ENCODE measurements at places on chromosomes 5 and 9.

- no peak for DNase-seq
Observed at GRCh38 chr9:73165911-73166310, 14.2 kb downstream of the ANXA1 start.

DNA sequence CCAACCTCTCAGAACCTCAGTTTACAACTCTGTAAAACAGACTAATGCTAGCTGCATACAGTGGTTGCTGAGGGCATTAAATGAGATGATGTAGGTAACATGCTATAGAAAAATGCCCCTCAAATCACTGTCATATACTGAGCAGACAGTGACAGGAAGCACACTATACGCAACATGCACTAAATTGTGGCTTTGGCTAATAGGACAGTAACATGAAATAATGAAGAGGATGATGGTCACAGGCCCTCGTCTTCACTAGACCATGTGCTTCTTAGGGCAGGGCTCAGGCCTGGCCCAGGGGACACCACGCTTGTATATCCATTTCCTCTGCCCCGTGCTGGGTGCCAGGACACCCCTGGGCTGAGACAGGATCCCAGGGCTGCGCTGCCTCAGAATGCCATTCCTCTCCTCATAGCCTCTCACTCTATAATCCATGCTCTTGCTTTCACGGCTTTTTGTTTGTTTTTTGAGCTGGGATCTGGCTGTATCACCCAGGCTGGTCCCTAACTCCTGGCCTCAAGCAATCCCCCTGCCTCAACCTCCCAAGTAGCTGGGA, 18.9 kb downstream of the CSF1R start:
- no peak for DNase-seq

GRCh38 chr9:108783326-108783725, 72.5 kb downstream of the ACTL7B start:
- no peak for DNase-seq

DNA sequence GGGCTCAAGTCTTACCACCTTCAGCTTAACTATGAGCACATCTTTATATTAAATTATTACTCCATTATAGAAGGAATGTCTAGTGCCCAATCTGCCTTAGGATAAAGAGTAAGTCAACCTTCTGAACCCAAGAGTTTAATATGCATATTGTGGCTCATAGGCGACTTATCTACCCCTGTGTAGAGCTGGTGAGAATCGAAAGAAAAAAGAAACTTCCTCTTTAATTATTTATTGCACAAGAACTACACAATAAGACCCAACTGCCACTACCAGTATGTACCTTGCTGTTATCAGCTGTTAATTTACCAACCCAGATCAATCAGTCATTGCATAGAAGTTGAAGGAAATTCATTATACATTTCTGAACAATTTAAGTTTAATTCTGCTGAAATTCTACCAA, 329.1 kb upstream of the SLC24A2 start:
- DNase-seq: no peak

DNA sequence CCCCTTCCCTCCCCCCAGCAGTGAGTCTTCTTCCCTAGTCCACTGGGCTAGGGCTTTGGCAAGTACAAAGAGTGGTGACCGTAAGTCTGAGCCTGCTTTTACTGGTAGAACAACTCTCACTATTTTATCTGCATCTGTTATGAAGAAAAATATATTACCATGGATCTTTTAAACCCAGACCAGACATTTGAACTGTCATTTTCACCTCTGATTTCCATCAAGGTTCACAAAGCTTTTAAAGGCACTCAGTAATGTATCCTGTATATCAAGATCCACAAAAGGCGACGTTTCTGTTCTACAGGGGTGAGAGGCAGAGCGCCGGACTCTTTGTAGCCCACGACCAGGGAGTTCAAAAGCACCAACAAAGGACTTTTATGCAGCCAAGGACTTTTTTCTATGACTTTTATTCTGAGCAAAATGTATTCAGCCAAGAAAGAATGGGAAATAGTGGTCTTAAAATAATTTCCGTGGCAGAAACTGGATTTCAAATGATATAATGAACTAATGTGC, 388.3 kb downstream of the ANXA1 start:
- DNase-seq: no peak

DNA sequence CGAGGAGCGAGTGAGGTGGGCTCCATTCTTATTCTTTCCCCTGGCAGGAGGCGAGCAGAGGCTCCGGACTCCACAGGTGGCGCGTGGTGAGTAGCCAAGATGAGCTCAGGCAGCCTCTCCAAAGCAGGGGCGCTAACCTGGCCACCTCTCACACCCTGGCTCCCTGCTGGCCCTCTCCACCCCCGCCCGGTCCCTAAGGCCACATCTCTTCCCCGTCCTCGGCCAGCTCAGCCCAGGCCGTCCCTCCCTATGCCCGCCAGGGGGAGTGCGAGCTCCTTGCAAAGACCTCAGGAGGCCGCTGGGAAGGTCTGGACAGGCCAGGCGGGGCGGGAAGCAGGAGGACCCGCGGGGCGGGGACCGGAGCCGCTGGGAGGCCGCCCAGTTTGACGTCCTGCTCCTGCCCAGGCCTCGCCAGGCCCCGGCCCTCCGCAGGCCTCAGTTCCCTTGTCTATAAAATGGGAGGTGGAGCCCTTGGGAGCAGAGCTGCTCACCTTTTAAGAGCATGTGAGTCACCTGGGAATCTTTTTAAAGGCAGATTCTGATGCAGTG, 46.3 kb upstream of the GGTA1 start:
- DNase-seq: peak; percentile 25

- DNase-seq: no peak
Observed at GRCh38 chr5:62783374-62784057, 204.9 kb downstream of the LRRC70 start.

DNA sequence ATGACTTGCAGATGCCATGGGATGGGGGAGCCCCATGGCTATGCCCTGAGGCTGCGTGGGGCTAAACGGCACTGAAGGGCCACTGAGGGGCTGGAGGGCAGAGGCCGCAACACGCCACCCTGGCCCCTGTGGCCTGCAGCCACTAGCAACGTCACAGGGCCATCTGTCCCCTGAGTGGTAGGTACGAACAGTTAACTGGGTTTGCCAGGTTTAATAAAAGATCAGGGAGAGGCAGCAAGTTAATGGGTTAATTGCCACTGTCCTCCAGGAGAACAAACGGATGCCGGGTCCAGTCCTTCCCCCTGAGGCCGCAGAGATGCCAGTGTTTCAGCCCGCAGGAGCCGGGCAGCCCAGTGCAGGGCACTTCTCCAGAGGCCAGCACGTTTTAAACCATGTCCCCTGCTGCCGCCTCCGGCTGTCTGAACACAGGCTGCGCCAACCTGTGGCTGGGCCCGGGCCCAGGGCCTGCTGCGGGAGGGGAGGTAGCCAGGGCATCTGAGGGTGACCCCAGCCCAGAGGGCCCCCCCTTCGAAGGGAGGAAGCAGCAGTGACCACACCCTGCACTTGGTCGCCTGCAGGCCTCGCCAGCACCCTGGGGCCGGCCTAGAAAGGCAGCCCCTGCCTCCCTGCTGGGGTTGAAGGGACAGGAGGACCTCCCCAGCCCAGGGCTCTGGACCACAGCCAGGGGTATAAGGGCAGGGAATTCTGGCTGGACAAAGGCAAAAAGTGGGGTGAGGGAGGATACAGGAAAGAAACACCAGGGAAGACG, 227.3 kb downstream of the FANCC start:
- DNase-seq: no peak

DNA sequence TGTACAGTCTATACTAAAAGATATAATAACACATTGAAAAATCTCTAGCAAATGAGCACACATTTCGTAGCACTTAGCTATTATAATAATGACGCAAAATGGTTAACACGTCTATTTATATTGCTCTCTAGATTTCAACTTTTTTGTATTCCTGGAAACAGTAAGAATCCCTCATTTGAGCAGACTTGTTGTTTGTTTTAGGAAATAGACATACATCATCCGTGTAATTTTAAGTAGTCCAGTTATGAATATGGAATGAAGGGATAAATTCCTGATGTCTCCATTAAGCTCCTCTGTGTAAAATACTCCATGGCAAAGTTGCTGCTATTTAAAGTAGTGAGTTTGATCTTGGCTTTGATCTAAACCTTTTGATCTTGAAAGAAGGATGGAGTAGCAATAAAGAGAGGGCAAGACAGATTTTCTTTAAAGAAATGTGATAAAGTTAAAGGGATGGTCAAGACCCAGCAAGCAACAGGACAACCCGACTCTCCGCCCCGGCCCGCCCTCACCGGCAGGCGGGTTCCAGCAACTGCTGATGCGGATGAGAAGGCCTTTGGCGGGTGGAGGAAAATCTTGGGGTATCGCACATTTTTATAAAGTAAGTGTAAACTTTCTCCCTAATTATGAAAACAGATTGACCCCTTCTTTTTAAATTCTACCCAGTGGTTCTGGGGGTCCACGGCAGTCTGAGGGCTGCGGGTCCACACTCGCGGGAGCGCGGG, 277.4 kb downstream of the AOPEP start:
- no peak for DNase-seq

DNA sequence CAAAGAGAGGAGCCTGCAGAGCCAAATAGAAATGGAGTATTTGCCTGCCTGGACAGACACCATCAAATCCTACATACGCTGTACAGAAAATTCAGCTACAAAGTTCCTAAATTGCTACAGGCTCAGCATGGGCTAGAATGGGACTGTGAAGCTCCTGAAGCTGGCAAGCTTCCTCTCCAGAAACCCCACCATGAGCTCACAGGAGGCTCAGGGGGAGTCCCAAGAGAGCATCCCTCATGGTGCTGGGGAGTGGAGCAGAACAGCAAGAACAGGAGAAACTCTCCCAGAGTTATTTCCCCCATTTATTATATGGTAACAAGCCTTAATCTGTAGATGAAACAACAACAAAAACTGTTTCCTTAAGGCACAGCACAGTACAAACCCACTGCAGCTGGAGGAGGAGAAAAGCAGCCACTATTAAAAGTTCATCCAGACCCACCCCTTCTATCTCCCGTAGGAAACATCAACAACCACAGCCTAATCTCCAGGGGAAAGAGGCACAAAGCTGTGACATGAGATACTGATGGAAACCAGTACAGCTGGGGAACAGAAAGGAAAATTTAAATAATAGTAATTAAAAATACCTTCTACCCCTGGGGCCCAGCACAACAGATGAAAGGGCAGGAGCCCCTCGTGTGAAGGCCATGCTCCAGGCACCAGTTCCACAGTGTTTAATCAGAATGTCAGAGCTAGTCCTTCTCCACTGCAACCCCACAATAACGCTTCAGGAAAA, 548.5 kb downstream of the MTRR start:
- DNase-seq: no peak

DNA sequence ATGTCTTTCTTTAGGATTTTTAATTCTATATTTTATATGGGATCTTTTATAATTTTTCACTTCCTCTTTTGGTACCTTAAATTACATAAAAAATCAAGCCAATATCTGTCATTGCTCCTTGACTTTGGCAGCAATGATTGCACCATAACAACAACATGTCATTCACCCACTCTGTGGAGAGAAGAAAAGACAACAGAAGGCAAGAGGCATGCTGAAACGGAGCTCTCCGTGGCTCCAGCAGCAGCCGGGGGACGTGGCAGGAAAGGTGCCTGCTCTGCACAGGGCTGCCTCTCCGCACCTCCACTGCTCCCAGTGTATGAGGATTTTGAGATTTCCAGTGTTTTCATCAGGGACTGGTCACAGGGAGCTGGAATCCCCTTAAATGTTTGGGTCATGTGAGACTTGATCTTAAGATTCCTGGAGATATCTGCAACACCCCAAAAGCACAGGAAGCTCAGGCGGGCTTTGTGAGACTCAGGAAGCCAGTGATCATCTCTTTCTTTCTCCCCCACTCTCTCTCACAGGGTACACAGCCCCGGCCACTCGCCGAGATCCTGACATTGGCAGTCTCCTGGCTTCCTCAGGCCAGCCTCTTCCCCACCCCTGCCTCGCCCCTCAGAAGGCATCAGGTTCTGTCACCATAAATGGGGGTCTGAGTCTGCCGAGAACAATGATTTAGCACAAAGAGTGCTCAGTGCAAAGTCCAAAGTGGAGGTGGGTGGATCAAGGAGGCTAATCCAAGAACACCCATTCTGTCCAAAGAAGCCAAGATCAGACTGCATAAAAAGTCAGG, 74.6 kb downstream of the ACTL7B start:
- DNase-seq: no peak

- no peak for DNase-seq
Observed at GRCh38 chr5:132198571-132198970, 29.1 kb downstream of the P4HA2 start.

GRCh38 chr5:55868846-55869245, 17.7 kb downstream of the IL31RA start:
- DNase-seq: no peak

DNA sequence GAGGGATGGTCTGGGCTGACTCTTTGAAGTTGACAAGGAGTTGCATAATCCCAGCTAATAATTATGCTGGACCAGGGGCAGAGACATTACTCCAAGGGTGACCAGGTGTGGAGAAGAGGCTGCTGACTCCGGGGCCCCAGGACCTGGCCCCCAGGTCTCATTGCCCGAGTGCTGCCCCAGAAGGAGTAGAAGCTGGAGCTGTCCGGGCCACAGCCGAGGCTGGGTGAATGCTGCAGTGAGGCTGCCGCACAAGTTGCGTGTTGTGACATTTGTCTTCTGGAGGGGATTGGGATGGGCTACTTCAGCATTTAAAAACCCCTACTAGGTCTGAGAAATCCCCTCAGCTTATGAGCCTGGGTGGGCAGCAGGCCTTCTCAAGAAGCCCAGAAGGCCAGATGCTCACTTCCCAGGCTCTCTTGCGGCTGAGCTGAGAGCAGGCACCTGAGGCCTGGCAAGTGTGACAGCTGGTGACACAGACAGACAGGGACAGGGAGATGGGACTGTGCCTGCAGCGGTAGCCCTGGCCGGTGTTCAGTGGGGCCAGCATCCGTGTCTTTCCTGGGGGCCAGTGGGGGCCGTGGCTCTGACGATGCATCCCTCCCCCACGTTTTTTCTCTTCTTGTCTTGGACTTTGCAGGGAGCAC, 122.8 kb downstream of the KCNIP1 start:
- no peak for DNase-seq

- DNase-seq: no peak
Observed at GRCh38 chr5:58622936-58623871, 40.3 kb downstream of the RAB3C start.

DNA sequence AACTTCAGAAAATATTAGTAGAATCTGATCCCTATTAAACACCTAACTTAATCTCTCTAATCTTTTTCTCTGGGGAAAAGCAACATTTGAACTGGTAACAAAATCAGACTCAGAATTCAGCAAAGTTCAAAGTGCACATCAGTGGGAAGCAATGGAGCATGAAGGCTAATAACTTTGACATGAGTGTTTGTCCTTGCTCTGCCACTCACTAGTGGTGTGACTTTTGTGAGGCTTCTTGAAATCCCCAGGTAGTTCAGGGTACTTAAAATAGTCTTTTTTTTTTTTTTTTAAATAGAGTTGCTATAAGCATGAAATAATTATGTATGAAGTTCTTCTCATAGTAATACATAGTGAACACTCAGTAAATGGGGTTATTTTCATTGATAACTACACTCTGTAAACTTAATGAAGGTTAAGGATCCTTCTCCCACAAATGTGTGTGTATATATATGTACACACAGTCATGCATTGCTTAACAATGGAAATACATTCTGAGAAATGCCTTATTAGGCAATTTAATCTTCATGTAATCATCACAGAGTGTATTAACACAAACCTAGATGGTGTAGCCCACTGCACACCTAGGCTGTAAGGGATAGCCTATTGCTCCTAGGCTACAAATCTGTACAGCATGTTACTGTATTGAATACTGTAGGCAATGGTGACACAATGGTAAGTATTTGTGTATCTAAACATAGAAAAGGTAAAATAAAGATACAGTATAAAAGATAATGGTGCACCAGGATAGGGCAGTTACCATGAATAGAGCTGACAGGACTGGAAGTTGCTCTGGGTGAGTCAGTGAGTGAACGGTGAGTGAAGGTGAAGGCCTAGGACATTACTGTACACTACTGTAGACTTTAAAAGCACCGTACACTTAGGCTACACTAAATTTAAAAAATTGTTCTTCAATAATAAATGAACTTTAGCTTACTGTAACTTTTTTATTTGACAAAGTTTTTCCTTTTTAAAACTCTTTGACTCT, 73.3 kb upstream of the HMHB1 start:
- no peak for DNase-seq

Measured in stimulated activated CD8-positive, alpha-beta memory T cell treated with anti-CD3 and anti-CD28 coated beads, Interleukin-2, amount 100 ng/mL, for 1 hour (primary cell).